Fibroblast of upper back skin (primary cell): ENCODE measurements at places on chromosomes 16 and 17.

DNA sequence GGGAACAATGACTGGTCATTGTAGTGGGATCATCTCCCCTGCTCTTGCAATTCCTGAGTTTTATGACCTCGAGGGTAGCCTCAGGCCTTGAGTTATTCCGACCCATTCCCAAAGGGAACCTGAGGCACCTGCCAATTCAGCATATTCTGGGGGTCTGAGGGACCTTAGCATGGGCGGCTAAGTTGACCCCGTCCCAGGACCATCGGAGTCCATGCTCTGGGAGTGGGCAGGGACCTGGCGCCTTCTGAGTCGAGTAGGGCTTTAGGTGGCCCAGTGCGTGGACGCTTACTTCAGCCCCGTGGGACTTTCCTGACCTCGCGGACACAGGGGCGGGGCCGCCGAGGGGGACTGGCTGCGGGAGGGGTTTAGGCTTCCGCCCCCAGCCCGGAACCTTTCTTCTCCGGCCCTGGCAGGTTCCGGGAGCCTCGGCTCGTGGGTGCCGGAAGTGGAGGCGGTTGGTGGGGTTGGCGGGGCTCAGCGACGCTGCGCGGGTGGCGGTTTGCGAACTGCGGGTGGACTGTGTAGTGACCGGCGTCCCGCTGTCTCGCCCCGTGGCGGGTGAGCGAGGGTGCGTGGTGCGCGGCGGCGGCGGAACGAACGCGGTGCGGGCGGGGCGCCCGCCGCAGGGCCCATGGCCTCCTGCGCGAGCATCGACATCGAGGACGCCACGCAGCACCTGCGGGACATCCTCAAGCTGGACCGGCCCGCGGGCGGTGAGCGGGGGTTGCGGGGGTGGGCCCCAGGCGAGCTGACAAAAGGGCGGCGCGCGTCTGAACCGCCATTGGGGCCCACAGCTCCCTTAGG is at the start of gene EDC4:
TSS of gene EDC4 (plus strand) at position 422 of the 804 bp plus-strand sequence. CDS start at position 632, 210 bp downstream.
- DNase-seq, result peak; percentile 65

DNA sequence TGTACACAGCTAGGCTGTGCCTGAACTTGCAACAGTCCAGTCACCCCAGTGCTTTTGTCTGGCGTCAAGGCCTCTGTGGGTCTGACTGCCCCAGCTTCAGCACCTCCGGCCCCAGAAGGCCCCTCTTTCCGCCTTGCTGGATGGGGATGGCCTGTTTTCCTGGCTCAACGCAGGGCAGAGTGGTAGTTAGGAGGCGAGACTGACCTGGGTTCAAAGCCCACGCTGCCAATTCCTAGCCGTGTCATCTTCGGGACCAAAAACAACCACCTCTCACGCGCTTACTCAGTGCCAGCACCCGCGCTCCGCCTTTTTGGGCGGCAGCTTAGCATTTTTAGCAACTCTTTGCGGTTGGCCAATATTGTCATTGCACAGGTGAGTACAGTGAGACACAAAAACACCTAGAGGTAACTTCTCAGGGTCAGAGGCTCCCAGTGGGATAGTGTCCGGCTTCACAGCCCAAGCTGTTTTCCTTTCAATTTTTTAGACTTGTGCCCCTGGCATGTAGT is 4.6 kb downstream of the MYBBP1A start:
- DNase-seq, result no peak

GRCh38 chr17:9261081-9262012 is 240.0 kb downstream of the NTN1 start:
- no peak for DNase-seq

GRCh38 chr17:18962494-18962815 is 10.5 kb downstream of the SLC5A10 start:
- DNase-seq, result no peak

DNA sequence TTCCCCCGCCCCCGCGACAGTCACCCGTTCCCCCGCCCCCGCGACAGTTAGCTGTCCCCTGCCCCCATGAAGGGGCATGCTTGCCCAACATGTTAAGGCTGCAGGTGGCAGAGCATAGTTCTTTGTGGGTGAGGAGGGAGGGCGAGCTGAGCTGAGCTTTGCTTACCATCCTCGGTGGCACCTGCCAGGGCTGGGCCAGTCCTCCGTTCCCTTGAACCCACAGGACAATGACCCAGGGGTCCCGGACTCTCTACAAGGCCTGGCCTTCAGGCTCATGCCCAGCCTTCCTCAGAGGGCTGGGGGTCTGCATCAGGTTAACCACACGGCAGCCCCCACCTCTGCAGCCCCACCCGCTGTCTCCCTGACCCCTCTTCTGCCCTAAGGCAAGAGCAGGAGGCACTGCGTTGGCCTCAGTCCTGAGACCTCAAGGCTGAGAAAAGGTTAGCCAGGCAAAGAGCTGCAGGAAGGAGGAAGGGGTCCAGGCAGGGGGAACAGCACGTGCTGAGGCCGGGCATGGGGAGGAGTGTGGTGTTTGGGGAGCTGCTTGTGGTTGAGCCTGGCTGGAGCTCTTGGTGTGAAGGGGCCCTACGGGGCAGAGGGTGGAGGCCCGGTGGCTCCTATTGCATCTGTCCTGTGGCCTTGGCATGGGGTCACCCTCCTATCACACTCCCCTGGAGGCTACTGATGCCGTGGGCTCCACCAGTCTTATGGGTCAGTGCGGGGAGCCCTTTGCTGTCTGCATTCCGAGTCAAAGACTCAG is 11.4 kb upstream of the DOC2B start:
- no peak for DNase-seq

- DNase-seq, result no peak
Observed at GRCh38 chr16:3175157-3176093, 12.6 kb upstream of the OR1F1 start.

GRCh38 chr17:81020443-81020766 is 14.5 kb upstream of the BAIAP2 start:
- DNase-seq, result no peak

- peak; percentile 82 for DNase-seq
Observed at GRCh38 chr16:84228256-84228838, 11.5 kb downstream of the KCNG4 start.

GRCh38 chr16:61131447-61131846 is 904.8 kb downstream of the CDH8 start:
- no peak for DNase-seq

DNA sequence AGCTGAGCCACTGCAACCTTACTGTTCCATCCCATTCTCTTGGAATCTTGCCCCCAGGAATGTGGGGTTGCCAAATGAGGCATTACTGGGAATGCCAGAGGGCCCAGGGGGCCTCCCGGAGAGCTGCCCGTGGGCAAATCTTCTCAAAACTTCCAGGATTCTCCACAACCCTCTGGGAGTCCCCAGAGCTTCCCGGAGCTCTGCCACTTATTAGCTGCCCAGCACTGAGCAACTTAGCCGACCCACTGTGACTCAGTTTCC is 306.0 kb downstream of the FOXL1 start:
- peak; percentile 49 for DNase-seq

GRCh38 chr16:88570691-88571092 is 489 bp downstream of the ZC3H18 start:
- DNase-seq, result no peak

DNA sequence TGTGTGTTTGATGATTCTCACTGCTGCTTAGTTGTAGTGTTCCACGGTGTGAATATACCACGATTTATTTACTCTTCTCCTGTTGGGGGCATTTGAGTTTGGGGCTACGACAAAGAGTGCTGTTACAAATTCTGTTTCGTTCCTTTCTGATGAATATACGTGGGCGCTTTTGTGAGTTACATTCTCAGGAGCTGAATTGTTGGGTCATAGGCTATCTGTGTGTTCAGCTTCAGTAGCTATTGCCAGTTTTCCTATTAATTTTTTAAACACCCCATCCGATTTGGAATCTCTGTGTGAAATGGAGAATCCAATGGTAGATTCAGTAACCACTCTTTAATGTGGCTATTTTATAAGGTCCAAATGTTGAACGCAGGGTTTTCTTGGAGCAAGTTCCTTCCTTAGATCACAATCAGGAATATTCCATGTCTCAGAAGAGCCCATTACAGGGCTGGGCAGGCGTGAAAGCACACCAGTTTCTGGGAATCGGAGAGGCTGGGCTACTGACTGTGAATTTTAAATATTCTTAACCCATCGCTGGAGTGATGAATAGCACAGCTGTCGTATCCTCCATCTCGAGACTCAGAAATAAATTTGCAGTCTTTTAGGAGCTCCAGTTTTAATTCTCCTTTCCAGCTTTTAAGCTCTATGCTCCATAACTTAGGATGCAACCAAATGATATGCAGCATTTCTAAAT is 115.9 kb downstream of the PITPNC1 start:
- DNase-seq, result no peak

DNA sequence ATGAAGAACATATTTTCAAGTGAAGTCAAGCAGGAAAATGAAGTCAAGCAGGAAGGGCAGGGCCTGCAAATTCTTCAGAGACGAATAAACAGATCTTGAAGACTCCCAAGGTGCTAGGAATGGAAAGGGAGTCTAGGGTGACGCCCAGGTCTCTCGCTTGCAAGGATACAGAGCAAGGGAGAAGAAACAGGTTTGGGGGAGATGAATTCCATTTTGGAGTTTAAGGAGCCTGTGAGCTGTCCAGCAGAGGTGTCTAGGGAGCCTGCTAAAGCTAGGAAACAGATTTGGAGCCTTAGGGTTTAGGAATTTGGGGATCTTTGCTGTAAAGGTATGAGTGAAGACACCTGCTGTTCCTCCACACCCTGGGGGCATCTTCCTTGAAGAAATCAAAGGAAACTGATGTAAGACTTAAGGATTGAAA is 2.0 kb upstream of the UNKL start:
- DNase-seq, result no peak

- no peak for DNase-seq
Observed at GRCh38 chr17:28700278-28700677, 11.4 kb downstream of the PROCA1 start.
